NCI-H1930 (cell line): ENCODE measurements at places on chromosomes 4 and X.

DNA sequence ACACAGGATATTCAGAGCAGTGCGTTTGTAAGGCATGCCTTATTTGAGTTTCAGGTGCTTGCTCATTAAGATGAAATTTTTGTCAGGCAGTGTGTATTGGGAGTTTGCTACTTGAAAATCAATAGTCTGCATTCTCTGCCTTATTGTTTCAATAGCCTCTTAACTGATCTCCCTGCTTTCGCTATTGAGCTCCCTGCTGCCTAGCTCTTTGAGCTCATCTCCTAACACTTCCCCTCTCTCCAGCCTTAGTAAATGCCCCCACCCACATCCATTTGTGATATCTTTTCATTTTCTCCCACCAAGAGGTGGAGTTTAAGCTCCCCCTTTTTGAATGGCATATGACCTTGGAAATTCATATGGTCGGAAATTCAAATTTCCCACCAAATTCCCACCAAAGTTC, 256.6 kb downstream of the IL1RAPL1 start:
- no peak for DNase-seq

DNA sequence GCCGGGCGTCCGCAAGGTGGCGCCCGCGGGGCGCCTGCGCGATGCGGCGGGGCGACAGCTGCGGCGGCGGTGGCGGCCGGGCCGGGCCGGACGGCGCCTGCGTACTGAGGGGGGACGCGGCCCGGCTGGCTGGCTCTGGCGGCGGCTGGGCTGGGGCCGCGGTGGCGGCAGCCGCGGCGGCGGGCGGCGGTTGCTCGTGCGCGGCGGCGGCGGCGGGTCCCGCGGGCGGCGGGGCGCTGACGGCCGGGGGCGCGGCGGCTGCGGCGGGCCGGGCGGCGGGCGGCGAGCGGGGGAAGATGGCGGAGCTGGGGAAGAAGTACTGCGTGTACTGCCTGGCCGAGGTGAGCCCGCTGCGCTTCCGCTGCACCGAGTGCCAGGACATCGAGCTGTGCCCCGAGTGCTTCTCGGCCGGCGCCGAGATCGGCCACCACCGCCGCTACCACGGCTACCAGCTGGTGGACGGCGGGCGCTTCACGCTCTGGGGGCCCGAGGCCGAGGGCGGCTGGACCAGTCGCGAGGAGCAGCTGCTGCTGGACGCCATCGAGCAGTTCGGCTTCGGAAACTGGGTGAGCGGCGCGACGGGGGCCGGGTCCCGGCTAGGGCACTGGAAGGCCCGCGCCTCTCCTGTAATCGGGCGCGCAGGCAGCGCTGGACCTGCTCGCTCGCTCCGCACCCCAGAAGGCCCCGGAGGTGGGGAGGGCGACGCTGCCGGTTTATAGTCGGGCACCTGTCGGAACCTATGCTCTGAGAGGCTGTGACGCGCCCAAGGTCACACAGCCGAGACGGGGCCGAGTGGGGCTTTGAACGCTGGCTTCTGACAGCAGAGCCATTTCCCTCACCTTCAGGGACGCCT, at the start of gene TADA2B:
Gene TADA2B, plus strand, starts transcription at position 89 of the 853 bp plus-strand sequence. Its CDS starts 208 bp downstream, at position 297.
- no peak for DNase-seq

- no peak for DNase-seq
These were observed 187.5 kb upstream of the ANKRD50 start for GRCh38 chr4:124899997-124900396.

DNA sequence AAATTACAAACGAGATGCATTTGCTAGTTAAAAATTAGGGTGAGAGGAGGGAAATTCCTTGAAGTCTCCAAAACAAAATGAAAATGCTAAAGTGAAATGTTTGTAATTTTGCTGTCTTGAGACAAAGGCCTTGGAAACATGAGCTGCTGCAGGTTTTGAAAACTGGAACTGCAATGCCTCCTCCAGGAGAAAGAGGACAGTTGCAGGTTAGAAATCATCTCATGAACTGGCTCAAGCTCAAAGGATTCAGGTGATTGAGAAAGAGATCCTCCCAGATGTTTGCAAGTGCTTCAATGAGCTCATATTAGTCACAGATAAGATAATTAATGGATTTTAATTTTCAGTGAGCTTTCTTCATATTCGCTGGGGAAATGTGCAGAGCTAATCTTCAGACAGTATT, 32.4 kb downstream of the SMPX start:
- DNase-seq: peak; percentile 16

DNA sequence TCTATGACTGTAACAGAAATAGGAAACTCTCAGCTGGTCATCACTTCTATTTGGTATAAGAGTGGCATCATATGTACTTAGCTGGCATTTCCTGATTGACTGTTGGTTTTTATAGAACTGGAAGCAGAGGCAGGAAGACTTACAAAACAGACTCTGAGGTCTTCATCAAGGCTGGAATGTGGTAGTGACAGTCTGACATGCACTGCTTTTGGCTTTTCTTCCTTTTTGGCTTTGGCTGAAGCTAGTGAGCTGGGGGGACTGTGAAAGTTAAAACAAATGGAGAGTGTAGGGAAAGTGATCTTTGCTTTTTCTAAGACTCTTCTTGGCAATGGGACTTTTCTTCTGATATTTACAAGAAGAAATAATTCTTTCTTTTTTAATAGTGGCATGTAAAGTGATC, 121.1 kb upstream of the SLC4A4 start:
- no peak for DNase-seq

DNA sequence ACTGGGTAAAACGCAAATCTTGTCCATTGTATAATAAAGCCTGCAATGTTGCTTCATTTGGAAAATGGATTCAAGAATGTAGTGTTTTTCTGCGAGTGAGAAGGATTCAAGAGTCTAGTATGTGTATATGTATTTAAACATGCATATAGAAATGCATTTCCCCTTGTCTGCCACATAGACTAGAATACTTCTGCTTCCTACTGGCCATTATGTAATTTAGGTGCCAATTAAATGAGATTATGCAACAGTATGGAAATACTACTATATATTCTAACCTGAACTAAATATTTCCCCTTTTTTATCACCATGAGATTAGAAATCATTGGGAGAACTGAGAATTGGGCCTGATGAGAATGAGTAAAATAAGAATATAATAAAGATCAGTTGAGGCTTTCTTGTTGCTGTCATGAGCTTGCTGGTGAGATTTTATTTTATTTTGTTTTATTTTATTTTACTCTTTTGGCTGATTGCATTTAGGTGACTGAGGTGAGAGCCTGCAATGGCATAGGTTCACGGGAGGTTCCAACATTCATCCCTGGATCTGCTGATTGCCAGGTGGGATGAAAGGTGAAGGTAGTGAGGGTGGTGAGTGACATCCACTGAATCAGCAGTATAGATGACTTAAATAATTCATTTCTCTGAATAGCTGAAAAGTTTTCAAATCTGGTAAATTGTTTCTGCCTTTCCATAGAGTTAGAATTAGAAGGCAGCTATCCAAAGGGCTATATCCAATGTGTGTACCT, 95.6 kb upstream of the SLC4A4 start:
- no peak for DNase-seq

DNA sequence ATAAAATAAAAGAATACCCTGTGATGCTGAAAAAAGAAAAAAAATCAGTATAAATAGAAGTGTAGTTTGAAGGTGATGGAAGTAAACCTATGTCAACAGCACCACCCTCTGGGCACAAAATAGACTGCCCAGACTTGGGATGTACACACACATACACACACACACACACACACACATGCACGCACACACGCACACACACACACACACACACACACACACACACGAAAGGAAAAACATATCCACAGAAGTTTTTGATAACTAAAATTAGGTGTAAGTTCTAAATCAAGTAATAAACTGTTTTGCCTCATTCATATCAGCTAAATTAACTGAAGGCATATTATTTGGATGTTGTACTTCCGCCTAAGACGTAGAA, 40.5 kb downstream of the ANXA5 start:
- no peak for DNase-seq

- no peak for DNase-seq
These were observed 74.9 kb upstream of the MAOA start for GRCh38 chrX:43581167-43581566.

GRCh38 chrX:43175434-43175833, 397.5 kb upstream of the PPP1R2C start:
- DNase-seq: no peak

- no peak for DNase-seq
These were observed 34.7 kb downstream of the RTL3 start for GRCh38 chrX:78624426-78624825.

DNA sequence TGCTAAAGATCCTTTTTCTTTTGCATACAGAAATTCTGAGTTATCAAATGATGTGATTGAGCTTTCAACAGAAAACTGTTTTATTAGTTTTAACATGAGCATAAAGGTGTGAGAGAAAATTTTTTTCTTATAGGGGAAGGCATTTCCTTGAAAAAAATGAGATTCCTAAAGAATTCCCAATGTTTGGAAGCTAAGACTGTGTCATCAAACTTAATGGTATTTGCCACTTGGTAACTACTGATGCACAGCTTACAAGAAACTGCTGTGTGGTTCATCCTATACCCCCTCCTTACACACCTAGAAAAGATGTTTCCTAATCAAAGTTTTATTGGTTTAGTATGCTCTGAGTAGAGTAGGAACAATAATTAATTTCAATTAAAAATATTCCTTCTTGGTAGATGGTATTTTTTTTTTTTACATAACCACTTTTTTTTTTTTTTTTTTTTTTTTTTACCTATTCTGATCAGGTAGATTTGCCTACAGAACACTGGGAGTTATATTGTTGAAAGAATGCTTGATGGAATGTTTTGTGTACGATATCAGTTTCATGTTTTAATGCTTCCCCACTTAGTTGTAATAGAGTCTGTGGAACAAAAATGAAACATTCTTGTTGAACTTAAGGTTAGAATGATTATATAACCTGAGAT, 6.0 kb downstream of the PTPN13 start:
- no peak for DNase-seq

- DNase-seq: no peak
These were observed 21.5 kb downstream of the ADRA2C start for GRCh38 chr4:3787489-3788365.

DNA sequence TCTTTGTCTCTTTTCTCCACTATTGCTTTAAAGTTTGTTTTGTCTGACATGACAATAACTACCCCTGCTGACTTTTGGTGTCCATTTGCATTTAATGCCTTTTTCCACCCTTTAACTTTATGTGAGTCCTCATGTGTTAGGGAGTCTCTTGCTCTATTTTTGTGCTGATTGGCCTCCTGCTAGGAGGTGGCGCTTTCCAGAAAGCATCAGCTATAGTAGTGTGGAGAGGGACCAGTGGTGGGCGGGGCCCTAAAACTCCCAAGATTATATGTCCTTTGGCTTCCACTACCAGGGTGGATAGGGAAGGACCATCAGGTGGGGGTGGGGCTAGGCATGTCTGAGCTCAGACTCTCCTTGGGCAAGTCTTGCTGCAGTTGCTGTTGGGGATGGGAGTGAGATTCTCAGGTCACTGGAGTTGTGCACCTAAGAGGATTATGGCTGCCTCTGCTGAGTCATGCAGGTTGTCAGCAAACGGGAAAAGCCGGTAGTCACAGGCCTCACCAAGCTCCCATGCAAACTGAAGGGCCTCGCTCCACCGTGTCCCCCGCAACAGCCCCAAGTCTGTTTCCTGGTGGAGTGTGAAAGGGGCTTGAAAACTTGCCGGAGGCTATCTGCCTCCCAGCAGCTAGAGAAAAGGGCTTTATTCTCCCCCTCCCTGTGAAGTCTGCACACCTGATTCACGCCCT, 156.3 kb downstream of the CPEB2 start:
- no peak for DNase-seq

DNA sequence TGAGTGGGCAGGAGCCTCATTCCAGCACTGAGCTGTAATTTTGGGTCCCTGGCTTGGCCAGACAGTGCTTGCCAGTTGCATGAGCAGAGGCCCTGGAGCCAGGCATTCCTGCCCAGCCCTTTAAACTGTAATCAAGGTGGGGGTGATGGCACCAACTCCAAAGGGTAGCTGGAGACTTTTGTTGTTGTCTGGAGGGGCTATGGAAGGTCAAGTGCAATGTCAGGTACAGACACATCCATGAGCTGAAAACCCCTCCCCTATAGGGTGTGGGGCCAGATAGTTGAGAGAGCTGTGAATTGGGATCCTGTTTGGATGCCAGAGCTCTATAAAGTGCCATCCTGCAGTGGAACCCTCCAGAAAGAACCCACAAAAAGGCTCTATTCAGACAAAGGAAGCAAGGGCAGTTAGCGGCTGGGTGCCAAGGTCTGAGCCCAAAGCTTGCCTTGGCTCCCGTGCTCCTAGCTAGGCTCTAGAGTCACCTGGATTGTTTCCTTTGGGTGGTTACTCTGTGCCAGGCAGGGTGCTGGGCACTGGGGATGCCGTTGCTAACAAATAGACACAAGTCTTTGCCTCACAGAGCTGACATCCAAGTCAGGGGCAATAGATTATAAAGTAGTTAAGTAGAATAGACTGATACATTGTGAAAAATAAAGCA, 163.0 kb downstream of the EFNB1 start:
- no peak for DNase-seq
